Activated naive CD4-positive, alpha-beta T cell (primary cell): ENCODE measurements at places on chromosomes 13 and 19.

GRCh38 chr19:13870873-13871272 is 6.1 kb upstream of the NANOS3 start:
- DNase-seq: no peak

DNA sequence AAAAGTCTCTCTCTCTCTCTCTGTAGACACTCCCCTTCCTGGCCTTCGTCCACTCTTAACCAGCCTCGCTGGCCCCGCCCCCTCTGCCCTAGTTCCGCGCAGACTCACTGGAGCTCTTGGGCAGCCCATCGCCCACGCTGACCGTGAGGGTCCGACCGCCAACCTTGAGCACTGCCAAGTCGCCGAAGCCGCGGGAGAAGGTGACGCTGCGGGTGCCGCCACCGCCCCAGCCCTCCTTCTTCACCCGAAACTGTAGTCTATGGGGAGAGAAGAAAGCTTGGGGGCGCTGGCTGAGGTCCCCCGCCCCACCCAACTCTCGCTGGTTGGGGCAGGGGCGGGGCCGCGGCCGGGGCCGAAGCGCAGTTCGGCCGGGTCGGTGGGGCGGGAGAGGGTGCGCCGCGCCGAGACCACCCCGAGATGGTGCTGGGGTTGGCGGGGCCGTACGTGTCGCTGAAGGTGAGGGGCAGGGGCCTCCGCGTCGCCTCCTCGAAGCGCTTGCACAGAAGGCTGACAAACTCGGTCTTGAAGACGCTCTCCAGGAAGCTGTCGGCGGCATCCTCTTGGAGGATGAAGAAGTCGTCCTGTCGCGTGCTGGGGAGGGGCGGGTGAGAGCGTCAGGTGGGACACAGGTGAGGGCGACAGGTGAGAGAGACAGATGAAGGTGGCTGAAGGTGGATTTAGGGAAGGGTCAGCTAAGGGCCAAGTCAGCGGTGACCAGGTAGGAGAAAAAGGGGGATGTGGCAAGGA is 12.6 kb upstream of the ZNF414 start:
- DNase-seq: no peak

DNA sequence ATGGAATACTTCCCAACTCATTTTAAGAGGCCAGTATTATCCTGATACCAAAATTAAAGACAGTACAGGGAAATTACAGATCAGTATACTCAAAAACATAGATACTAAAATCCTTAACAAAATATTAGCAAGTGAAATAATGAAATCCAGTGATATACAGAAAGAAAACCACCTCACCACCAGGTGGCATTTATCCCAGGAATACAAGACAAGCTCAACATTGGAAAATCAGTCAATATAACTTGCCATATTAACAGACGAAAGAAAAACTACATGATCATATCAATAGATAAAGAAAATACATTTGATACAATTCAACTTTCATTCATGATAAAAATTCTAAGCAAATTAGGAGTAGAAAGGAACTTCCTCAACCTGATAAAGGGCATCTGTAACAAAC is 6.7 kb upstream of the GNA15 start:
- no peak for DNase-seq

- DNase-seq: no peak
Observed at GRCh38 chr13:78777396-78777795, 118.4 kb upstream of the OBI1 start.

- DNase-seq: no peak
Observed at GRCh38 chr13:85095418-85096272, 703.6 kb downstream of the SLITRK6 start.

DNA sequence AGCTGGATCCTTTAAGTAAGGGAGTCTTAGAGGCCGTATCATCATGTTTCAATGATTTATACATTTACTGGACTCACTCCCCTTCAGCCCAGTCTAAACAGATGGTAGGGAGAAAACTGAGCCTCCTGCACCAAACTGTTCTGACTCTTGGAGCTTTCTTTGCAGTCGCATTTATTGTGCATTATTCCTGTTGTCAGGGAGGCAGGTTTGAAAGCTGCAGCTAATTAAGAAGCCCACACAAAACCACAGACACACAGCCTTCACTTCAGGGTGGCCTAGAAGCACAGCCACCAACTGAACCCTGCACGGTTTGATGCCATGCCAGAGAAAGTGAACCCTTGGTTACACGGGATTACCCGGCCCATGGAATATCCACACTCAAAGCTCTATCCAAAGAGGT is 911.0 kb downstream of the UQCRFS1 start:
- no peak for DNase-seq
